Fibroblast of skin of abdomen (primary cell): ENCODE measurements at places on chromosomes 16 and 17.
A peak's percentile ranks its signal among the peaks of the same experiment; 100 is the strongest.

DNA sequence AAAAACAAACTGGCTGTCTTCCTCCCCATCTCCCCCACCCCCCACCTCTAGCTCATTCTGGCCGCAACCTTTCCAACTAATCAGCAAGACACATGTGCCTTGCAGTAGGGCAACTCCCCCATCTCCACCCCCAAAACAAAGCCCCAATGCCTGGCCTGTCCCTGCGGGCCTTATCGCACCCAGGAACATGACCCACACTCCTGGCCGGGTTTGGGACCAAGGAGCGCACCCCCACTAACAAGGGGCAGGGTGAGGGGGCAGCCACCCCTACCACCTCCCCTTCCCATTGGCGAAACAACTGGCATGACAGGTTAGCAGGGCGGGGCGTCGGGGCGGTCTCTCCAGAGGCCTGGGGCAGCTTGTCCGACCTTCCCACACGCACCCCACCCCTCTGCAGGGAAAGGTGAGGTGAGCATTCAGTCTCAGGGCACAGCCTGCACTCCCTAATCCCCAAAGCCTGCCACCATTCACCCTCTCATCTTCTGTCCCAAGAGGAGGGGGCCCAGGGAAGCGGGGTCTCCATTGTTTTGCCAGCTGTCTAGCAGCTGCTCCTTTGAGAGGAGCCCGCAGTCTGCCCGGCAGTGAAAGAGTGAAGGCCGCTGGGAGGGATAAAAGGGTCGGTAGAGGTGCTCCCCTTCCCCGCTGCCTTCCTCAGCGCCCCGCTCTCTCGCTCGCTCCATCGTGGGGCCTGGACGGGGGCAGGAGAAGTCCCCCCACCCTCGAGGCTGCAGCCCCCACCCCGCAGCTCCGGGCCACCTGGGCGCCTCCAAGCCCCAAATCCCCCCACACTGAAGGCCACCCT, 765 bp downstream of the MYO18A start:
- DNase-seq = no peak

DNA sequence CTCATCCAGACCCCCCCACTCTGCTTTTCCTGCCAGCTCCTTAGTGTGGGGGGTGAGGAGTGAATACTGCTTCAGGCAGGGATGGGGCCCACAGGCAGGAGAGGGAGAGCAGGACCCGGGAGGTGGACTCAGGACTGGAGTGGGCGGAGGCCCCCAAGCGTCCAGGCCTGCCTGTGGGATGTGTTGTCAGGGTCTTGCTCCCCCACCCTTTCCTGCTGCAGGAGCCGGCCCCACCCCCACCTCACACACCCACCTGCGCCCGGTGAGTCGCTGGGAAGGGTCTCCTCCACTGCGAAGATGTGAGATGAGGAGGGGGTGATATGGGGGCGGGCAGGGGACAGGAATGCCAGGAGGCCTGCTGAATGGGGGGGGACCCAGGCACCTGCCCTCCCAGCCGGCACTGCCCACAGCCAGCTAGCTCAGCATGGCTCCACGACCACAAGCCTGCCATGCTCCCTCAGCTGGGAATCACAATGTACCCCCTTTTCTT, 1.1 kb downstream of the FAM171A2 start:
- no peak for DNase-seq

DNA sequence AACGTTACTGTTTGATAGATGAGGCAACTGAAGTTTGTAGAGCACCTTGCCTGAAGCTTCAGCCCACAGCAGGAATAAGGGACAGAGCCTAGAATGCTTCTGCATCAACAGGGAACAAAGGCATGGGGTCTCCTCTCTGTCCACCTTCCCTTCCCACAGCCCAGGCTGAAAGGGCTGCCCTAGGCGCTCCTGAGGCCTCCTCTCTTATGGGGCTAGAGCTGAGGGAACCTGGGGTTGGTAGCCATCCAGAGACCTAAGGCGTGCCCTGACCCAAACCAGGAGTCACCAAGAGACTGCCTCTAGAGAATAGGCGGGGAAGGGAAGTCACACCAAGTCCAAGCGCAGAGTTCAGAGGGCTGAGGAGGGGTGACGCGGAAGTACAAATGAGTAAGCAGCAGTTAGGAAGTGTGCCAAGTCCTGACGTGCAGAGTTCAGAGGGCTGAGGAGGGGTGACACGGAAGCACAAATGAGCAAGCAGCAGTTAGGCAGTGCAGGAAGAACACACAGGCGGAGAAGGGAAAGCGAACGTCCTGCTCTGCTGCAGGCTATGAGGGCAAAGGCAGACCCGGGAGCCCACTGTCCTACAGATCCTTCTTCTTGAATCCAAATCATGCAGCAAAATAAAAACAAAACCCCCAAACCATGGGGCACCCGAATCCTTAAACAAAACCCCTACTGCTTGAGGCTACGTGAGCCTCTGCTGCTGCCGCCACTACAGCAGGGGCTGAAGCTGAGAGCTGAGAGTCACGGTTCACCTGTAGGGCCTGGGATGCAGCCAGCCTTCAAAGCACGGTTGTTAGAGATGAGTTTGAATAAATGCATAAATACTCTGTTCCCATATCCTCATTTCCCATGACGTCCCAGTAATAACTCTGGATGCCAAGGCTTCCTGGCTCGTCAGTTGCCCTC, 2.7 kb upstream of the SPG7 start:
- DNase-seq = peak; percentile 63

GRCh38 chr16:82231008-82231787, 61.2 kb upstream of the MPHOSPH6 start:
- no peak for DNase-seq

DNA sequence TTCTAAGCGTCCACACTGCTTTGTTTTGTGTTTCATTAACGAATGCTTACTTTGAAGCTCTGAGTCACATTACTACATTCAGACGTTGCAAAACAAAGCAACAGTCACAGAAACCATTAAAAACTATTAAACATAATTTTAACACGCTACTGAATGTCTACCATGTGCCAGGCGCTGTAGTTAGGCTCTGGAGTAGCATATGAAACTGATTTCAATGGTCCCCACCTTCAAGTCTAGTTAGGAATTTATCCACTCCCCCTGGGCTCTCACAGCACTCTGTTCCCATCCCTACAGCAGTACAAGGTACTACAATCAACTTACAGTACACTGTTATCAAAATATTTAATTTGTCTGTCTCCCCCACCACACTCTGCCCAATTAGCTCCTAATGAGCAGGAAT, 631 bp downstream of the UTP6 start:
- no peak for DNase-seq

DNA sequence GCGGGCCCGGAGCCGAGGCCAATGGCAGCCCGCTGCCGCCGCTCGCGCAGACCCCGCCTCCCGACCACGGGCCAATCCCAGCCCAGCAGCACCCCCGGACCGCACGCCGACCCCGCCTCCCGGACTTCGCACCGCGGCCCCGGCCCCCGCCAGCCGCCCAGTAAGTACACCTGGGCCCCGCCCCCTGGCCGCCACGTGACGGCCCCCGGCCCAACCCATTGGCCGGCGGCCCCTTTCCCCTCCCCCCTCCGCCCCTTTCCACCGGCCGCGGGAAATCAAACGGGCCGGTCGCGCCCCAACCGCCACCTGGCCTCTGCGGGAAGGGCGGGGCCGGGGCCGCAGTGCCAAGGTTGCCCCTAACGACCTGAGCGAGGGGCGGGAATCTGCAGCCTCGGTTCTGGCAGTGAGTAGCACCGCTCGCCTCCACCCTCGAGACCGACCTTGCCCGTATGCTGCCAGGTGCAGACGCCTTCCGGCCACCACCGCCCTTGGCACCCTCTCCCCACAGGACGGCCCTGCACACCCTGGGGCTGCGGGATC, at the start of gene YBX2:
YBX2 (minus strand) TSS at position 26 of the 540 bp plus-strand sequence. CDS start 139 bp downstream, outside the sequence.
- DNase-seq = peak; percentile 27

DNA sequence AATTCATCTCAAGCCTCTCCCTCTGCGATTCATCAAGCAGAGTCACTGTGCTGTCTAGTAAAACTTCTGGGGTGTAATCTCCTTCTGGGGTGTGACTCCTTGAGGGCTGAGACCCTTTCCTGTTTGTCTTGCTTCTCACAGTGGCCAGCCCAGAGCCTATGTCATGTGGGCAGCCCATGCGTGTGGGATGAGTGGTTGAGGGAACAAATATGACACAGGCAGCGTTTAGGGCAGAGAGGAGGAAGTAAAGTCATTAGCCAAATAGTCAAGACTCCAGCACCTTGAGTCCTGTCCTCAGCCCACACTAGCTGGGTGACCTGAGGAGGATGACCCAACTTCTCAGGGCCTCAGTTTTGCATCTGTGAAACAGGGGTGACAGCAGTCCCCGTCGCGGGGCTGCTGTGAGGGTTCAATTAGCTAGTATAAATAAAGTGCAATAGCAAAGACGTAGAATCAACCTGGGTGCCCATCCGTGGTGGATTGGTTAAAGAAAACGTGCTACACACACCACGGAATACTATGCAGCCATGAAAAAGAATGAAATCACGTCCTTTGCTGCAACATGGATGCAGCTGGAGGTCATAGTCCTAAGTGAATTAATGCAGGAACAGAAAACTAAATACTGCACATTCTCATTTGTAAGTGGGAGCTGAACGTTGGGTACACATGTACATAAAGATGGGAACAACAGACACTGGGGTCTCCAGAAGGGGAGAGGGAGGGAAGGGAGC, 4.5 kb upstream of the ITGAX start:
- DNase-seq = no peak

GRCh38 chr17:66663041-66663606, 171.8 kb upstream of the CACNG5 start:
- DNase-seq = no peak

DNA sequence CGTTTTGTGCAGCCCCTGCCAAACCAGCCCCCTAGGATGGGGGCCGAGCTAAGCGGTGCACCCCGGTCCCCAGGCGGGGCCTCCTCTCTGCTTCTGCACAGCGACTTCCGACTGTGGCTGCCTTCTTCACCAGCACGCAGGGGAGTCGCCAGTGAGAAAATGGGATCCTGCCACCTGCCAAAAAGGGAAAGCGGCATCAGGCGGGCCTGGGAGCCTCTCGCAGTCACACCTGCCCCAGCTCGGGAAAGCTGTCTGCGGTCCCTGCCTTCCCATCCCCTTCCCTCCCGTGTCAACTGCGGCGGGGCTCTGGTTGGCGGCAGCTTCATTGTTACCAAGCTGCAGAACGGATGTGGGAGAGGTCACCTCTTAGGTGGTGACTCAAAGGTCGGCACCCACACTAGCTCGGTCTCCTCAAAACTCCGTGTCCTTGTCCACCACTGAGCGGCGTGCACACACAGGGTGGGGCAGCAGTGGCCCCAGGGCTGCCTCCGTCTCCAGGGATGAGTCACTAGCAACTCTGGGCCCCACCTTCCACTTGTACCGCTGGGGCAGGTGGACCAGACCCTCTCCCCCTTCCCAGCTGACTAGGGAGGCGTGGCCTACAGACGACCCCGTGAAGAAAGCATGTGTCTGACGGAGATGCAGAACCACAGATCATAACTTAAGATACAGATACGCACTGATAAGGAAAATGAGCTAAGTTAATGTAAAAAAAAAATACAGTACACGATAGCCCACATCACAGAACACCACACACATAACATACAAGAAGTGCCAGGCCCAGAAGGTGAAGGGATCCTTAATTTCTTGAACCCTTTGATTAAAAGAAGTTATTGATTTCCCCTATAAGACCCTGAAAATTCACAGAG, 1.5 kb upstream of the PCYT2 start:
- no peak for DNase-seq

GRCh38 chr17:8175795-8176196, 384 bp downstream of the TMEM107 start:
- DNase-seq = no peak

DNA sequence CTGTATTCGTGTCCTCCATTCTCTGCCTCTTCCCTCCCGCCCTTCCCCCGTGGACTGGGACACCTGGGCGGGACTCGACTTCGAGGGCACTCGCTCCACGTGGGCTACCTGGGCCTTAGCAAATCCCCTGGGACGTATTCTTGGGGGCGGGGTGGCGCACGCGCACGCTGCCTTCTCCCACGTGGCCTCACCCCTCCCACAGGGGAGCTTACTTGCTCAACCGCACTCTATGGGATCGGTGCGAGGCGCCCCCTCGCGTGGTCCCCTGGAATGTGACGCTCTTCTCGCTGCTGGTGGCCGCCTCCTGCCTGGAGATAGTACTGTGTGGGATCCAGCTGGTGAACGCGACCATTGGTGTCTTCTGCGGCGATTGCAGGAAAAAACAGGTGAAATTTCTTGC, 3.5 kb downstream of the VMO1 start:
- DNase-seq = no peak

DNA sequence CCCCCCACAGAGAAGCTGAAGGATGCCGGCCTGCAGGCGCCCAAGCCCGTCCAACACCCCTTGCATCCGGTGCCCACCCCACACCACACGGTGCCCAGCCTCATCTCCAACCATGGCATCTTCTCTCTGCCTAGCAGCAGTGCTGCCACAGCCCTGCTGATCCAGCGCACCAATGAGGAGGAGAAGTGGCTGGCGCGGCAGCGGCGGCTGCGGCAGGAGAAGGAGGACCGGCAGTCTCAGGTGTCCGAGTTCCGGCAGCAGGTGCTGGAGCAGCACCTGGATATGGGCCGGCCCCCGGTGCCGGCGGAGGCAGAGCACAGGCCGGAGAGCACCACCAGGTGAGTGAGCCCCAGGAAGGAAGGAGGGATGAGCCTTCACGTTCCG, 31.5 kb downstream of the GINS2 start:
- no peak for DNase-seq

GRCh38 chr17:33701910-33702309, 408.8 kb upstream of the ASIC2 start:
- no peak for DNase-seq

DNA sequence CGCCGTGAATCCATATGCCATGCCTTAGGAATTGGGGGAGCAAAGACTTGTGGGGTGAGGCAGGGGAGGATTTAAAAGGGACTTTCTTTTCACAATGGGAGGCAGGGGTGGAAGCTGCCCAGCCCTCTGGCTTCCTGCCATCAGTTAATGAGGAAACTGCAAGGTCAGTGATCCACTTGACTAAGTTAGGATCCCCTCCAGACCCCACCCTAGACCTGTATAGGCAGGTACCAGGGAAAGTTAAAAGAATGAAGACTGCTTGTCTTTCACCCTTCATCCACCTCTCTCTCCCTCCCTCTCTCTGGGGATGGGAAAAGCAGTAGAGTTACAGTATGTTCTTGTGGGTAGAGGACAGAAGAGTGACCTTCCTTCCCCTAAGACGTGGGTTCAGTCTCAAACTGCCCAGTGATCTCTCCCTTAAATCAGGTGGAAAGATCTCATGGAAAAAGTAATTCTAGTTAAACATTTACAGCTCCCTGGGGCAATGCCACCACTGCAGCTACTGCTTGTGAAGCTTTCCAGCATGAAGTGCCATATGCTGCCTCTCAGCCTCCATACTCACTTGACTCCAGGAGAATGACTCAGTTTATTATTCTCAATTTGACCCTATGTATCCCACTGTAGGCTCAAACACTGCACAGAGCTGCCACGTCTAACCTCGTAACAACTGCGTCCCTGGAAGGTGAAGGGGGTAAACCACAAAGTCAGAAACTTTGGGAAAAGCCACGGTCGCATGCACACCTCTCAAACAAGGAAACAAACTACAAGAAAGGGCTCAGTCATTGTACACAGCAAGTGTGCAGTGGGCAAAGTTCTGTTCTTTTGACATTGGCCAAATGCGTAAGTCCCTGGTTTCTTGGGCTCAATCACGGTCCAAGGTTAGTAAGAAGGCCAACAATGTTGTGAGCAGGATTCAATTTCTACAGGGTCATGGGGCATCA, 1.2 kb downstream of the COA3 start:
- DNase-seq = no peak

- DNase-seq = no peak
Measured at GRCh38 chr17:38603786-38604478, 1.8 kb downstream of the SRCIN1 start.
